ENCODE measurements at places on chromosomes 7 and 10.

- no peak for DNase-seq
Measured at GRCh38 chr10:132389433-132390169, 7.4 kb upstream of the PWWP2B start.

- DNase-seq: peak; percentile 60
Measured at GRCh38 chr10:103605359-103606096, 112.0 kb downstream of the NEURL1 start.

- DNase-seq: no peak
Measured at GRCh38 chr10:130230611-130231010, 94.4 kb downstream of the GLRX3 start.

GRCh38 chr7:14888962-14889361 is 13.6 kb downstream of the DGKB start:
- no peak for DNase-seq

DNA sequence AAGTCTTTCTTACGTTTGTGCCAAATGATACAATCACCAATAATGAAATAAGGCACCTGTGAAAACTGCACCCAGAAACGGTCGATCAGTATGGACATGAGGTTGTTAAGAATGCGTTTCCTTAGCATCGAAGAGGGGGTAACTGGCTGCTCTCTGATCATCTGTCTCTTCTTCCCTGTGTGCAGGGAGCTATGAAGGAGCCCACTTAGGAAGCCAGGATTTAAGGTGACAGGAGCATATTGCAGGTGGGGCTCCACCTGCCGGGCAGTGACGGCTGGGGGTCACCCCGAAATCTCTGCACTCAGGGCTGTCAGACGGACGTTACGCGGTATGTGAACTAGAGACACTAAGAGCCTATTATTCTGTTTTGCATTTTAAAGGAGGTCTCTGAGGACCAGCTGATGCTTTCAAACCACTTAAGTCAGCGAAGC is 64.5 kb downstream of the CARD11 start:
- DNase-seq: no peak

- DNase-seq: no peak
Measured at GRCh38 chr10:99279626-99280111, 44.0 kb upstream of the HPSE2 start.

GRCh38 chr7:3916146-3916545 is 615.1 kb downstream of the SDK1 start:
- peak; percentile 11 for DNase-seq

GRCh38 chr7:141663081-141663849 is 38.7 kb downstream of the DENND11 start:
- peak; percentile 12 for DNase-seq

- DNase-seq: no peak
Measured at GRCh38 chr7:3461923-3462322, 160.9 kb downstream of the SDK1 start.

GRCh38 chr10:66931340-66931948 is 5.6 kb downstream of the LRRTM3 start:
- peak; percentile 44 for DNase-seq

DNA sequence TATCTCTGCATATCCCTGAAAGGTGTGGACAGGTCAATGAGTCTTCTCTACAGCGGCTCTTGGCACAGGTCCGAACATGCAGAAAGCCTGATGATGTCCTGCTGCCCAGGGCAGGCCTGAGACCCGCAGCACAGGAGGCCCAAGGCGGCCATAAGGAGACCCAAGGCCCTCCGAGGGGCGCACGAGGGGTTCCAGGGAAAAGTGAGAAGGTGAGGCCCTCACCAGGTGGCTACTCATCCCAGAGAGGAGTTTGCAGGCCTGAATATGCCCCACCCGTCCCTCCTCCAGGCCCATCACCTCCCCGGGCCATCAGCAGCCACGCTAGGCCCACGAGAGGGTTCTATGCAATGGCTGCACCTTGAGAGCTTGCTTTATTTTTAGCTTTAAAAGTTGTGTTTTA is 173.4 kb upstream of the RHEB start:
- no peak for DNase-seq

- no peak for DNase-seq
Measured at GRCh38 chr10:117541909-117542705, 439 bp upstream of the EMX2 start.

- no peak for DNase-seq
Measured at GRCh38 chr10:83425306-83425705, 714.0 kb upstream of the GHITM start.

GRCh38 chr10:72615970-72616369 is 9.9 kb downstream of the MICU1 start:
- no peak for DNase-seq

GRCh38 chr10:24153537-24153936 is 55.4 kb upstream of the KIAA1217 start:
- no peak for DNase-seq

GRCh38 chr10:25858076-25858475 is 76.0 kb upstream of the MYO3A start:
- no peak for DNase-seq

DNA sequence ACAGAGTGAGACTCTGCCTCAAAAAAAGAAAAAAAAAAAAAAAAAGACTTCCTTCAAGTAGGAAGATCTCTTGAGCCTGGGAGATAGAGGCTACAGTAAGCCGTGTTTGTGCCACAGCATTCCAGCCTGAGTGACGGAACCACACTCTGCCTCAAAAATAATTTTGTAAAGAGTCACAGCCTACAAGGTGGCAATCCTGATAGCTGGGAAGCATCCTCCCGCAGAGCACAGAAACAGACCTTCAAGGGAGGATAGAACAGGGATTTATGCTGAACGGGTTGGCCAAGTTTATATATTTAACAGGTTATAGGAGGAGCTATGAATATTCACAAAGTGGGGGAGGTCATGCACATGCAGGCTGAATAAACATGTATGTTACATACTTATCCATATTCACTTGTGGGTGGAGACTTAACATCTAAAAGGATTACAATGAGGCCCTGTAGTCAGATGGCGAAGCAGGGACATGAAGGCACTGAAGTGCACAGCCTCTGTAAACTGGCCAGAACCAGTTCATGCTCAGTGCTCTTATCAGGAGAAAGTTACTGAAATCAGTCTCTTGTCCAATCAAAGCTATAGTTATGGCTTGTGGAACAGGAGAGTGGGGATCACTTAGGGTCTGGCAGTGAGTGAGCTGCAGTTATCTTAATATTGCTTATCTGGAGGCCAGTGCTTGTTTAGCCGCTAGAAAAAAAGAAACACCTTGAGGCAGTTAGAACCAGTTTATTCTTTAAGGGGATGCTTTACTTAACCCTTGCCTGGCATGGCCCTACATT is 6.8 kb downstream of the LMBR1 start:
- DNase-seq: no peak

DNA sequence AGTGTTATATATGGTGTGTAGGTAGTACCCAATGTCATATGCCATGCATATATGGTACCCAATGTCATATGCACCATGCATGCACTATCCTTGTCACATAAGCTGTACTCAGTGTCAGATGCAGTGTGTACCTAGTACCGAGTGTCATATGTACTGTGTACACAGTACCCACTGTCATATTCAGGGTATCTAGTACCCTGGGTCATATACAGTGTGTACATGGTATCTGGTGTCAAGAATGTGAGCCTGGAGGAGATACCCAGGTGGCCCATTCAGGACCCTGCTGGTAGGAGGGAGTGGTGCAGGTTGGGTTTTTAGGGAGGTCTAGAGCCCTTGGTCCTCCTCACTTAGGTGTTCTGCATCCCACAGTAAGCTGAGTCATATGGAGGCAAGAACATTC is 1.8 kb downstream of the ZMYND11 start:
- DNase-seq: no peak

- no peak for DNase-seq
Measured at GRCh38 chr7:159139202-159139601, 5.5 kb downstream of the VIPR2 start.

- DNase-seq: no peak
Measured at GRCh38 chr7:132457658-132458057, 118.6 kb downstream of the PLXNA4 start.

GRCh38 chr7:18948521-18948920 is 168.9 kb downstream of the TWIST1 start:
- DNase-seq: no peak

- DNase-seq: peak; percentile 84
Measured at GRCh38 chr10:67772894-67773511, 65.0 kb downstream of the DNAJC12 start.

DNA sequence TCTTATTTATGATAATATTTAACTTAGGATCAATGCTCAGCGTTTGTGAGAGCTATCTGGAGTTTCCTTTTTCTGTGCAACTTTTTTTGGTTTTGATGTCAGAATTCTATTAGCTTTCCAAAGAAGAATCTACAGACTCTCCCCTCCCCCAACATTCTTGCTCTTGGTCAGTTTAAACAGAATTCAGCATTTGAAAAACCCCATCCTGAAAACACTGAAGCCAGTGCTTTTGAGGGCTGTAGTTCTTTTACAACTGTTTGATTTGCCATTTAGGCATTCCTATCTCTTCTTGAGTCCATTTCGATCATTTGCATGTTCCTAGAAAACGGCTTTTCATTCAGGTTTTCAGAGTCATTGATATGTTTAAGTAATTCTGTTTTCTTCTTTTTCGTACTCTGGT is 15.6 kb upstream of the CXCL12 start:
- no peak for DNase-seq

GRCh38 chr10:118844731-118845521 is 90.2 kb upstream of the CACUL1 start:
- no peak for DNase-seq

DNA sequence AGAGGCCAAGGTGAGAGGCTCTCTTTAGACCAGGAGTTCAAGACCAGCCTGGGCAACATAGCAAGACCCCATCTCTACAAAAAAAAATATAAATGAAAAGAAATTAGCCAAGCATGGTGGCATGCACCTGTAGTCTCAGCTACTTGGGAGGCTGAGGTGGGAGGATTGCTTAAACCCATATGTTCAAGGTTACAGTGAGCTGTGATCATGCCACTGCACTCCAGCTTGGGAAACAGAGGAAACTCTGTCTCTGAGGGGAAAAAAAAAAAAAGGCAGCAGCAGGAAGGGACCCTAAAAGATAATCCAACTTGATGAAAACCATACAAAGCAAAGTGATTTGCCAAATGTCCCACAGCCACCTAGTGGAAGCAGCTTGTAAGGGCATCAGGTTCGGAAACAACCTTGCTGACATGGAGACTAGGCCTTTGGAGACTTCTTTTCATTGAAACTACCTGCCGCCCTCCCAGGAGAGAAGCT is 15.6 kb upstream of the PBLD start:
- DNase-seq: peak; percentile 33

- DNase-seq: no peak
Measured at GRCh38 chr7:135757719-135758411, 9.3 kb upstream of the FAM180A start.

DNA sequence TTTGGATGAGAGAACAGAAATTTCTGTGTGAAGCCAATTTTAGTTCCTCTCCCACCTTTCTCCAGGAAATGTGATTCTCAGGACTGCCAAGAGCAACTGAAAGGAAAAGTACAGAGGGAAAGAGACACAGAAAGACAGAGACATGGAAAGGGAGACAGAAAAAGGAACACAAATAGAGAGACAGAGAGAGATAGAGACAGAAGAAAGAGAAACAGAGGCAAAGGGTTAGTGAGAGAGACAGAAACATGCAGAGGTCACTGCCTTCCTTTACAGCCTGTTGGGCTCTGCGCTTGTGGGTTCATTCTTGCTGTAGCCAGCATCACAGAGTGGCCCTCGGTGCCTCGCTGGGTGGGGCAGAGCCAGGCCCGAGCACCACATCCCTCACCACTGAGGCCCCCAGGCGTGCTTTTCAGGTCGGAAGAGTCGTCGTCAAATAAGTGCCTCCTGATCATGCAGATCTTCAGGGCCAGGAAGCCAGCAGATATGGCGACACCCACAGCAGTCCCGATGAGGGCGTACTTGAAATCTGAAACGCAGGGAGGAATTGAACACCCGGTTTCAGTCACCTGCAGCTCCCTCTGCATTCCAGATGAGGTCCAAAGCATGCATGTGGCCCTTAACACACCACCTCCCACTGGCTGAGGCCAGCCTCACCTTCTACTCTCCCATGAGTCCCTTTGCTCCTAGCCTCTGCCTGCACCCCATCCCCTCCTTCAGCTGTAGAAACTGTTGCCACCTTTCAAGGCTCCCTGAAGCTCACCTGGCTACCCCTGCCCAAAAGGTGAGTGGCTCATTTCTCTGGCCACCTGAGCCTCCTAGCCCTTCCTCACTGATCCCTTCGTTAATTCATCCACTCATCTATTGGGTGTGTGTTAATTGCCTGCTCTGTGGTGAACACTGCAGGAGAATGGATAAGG is 21.4 kb downstream of the TMEM273 start:
- DNase-seq: no peak

GRCh38 chr10:95445223-95445836 is 115.8 kb downstream of the SORBS1 start:
- no peak for DNase-seq

DNA sequence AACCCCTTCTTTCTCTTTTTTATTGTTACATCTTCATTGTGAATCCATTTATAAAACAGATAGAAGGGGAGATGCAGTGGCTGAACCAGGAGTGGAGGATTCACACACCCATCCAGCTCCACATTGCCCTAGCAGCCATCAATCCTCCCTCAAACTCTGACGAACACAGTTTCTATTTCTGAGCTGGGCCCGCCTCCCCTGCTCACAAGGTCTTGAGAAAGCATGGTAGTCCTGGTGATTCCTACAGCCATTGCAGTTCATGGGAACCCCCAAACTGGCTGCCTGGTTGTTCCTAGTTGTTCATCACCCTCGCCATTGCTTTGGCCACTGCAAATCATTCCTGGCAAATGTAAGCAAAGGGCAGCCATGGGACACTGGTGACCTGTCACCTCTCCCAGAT is 258.5 kb upstream of the AOAH start:
- DNase-seq: no peak

GRCh38 chr7:15836651-15837050 is 150.2 kb upstream of the MEOX2 start:
- DNase-seq: no peak

DNA sequence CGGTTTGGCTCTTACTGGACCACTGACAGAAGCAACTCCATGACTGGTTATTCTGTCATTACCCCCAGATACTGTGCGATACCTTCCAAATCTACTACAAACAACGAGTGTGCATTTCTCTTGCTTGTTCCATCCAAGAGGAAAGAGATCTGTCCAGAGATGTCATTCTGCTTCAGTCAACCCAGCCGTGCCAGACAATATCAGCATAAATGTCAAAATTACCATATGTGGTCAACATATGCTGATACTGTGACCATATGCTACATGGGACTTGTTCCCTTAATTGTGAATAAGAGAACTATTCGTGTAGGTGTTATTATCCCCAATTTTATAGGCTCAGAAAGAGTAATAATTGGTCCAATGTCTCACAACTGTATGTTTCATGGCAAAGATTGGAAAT is 143.2 kb upstream of the PRSS1 start:
- no peak for DNase-seq

- no peak for DNase-seq
Measured at GRCh38 chr10:48241332-48241731, 33.2 kb downstream of the FRMPD2 start.

GRCh38 chr7:30176463-30177109 is 41.8 kb downstream of the MTURN start:
- DNase-seq: peak; percentile 92
